Panc1 (cell line): ENCODE measurements at places on chromosomes 16 and 17. TPM values are rescaled to one million over a fixed set of nuclear protein-coding genes. Genes with fewer than 3 reads are reported as not detected.

The CSH1 gene
- total RNA-seq: not detected

- no peak for DNase-seq
- H3K36me3 ChIP-seq: peaks cover 36% of the 10 kb centered on the region
- H3K4me3 ChIP-seq: no peak overlapping the region
- no peaks in the 10 kb centered on the region for H3K4me1 ChIP-seq
- H3K27ac ChIP-seq: no peak overlapping the region
- H3K27me3 ChIP-seq: no peaks in the 10 kb centered on the region
These were observed 66.7 kb downstream of the GTF3C1 start for GRCh38 chr16:27483088-27483437.

DNA sequence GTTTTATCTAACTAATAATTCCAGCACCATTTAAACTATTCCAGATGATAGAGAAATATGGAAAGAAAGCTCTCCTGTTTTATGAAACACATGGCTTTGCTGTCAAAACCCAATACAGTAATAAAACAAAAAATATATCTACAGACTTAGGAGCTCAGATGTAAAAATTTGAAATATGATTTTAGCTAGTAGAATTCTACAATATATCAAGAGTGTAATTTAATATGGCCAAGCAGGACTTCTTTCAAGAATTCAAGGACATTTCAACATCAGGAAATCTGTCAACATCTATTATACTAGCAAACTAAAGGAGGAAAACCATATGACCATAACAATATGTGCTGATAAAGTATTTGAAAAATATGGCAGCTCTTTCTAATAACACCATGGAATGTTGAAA lies 57.5 kb downstream of the CCDC182 start:
- no peak overlapping the region for H3K27ac ChIP-seq
- no peak for DNase-seq
- no peaks in the 10 kb centered on the region for H3K4me1 ChIP-seq
- no peaks in the 10 kb centered on the region for H3K36me3 ChIP-seq

- H3K27ac ChIP-seq: peak overlapping the region; percentile 57; the same call in 1 of the 2 replicates
- H3K4me3 ChIP-seq: no peak overlapping the region
- peaks cover 7% of the 10 kb centered on the region for H3K4me1 ChIP-seq
- no peaks in the 10 kb centered on the region for H3K27me3 ChIP-seq
- H3K36me3 ChIP-seq: no peaks in the 10 kb centered on the region
These were observed 21.7 kb downstream of the MYL4 start for GRCh38 chr17:47230864-47231263.

DNA sequence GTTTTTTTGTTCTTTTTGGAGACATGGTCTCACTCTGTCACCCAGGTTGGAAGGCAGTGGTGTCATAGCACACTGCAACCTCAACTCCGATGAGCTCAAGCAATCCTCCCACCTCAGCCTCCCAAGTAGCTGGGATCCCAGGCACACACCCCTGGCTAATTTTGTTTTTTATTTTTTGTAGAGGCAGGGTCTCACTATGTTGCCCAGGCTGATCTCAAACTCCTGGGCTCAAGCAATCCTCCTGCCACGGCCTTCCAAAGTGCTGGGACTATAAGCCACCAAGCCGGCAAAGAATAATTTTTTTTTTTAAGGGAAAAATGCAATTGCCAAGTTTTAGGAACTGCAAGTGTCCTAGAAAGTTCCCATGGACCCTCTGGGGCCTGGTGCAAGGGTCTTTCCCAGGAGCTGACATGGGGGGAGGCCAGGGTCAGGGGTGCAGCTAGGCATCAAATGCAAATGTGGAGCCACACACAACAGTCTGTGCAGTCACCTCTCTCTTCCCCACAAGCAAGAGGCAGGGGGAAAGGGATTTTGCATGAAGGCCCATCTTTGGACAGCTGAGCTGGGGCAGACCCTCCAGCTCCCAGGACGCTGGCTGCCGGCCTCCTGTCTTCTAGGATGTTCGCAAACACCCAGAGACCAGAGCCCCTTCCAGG lies 20.1 kb upstream of the BCAR1 start:
- H3K27me3 ChIP-seq: no peaks in the 10 kb centered on the region
- no peak overlapping the region for H3K4me3 ChIP-seq
- H3K36me3 ChIP-seq: no peaks in the 10 kb centered on the region
- peaks cover 22% of the 10 kb centered on the region for H3K4me1 ChIP-seq
- H3K27ac ChIP-seq: no peak overlapping the region

DNA sequence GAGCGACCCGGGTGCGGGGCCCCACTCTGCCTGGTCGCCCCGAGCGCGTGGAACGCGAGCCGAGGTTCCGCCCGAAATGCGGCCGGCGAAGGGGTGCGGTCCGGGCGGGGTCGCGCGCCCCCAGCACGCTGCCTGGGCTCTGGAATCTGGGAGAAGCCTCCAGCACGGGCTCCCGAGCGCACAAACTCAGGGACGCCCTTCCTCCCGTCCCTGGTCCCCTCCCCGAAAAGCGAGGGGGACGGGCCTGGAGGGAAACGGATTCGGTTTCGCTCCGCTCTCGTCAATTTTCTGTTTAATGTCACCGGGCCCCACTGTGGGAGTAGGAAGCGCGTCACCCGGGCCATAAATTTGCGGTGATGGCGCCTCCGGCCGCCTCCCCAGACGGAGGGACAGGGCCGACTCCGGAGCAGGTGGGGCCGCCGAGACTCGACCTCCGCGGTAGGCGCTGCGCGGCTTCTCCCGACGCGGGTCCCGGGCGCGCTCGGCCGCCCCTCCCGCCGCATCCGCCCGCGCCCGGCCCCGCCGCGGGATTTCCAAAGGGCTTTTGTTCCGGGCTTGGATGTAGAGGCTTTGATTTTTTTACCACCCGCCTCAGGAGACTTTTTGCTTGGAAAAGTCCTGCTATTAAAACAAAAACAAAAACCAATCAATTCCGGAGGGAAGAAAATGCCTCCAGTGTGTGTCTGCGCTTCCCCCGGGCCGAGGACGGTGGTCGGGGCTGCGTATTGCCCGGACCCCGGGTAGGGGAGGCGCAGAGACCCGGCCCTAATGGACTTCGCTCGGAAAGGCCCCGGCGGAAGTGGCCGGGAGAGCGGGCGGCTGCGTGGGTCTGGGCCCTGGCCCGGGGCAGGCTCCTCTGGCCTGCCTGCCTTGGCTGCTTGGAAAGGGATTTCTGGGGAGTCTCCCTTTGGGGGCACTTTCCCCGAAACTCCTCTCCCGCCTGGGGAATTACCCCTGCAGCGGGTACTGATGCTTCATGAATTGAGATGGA lies 7.9 kb upstream of the BAHCC1 start:
- H3K27me3 ChIP-seq: no peaks in the 10 kb centered on the region
- H3K4me1 ChIP-seq: peaks cover 66% of the 10 kb centered on the region
- no peak for DNase-seq
- peak overlapping the region; percentile 53 for H3K4me3 ChIP-seq
- peak overlapping the region; percentile 100 for H3K27ac ChIP-seq

- no peaks in the 10 kb centered on the region for H3K36me3 ChIP-seq
- H3K27me3 ChIP-seq: no peaks in the 10 kb centered on the region
- no peak for DNase-seq
- H3K27ac ChIP-seq: no peak overlapping the region
These were observed 21.2 kb upstream of the LGALS9 start for GRCh38 chr17:27609611-27610303.

- no peak overlapping the region for H3K4me3 ChIP-seq
- H3K27ac ChIP-seq: no peak overlapping the region
- no peaks in the 10 kb centered on the region for H3K27me3 ChIP-seq
- H3K4me1 ChIP-seq: no peaks in the 10 kb centered on the region; the same call in 1 of the 2 replicates
- DNase-seq: no peak
These were observed 3.0 kb downstream of the PDZD9 start for GRCh38 chr16:21997697-21998480.

DNA sequence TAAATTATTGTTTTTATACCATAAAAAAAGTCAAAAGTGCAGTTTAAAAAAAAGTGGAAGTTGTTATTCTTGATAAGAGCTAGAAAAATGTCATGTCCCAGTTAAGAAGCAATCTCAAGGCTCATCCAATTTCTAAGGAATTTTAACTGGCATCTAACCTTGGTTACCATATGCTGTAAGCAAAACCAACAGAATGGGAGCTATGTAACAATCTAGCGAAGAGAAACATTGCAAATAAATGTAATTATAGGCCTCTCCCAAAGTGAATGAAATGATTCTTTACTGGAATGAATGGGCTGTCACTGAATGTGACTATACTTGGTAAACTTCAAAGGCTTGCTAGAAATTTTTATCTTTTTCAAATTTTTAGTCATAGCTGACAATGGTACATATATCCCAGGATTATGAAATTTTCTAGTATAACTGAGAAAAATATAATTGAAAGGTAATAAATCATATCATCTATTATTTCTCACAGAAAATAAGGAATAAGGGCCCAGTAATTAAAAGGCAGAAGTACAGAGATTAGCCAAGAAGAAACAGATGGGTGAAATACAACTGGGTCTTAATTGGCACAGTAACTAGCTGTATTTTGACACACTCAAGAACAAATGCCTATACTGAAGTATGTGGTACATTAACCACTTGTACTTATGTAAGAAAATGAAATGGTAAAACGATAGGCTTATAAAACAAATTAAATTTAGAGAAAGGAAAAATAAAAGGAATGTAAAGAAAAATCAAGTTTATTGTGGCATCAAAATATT lies 61.5 kb downstream of the NETO2 start:
- H3K27ac ChIP-seq: no peak overlapping the region
- H3K4me3 ChIP-seq: no peak overlapping the region
- no peaks in the 10 kb centered on the region for H3K27me3 ChIP-seq
- H3K36me3 ChIP-seq: no peaks in the 10 kb centered on the region; the same call in 1 of the 2 replicates
- no peaks in the 10 kb centered on the region for H3K4me1 ChIP-seq
- no peak for DNase-seq

- no peak overlapping the region for H3K4me3 ChIP-seq
- H3K27me3 ChIP-seq: no peaks in the 10 kb centered on the region
- no peaks in the 10 kb centered on the region for H3K36me3 ChIP-seq
- no peaks in the 10 kb centered on the region for H3K4me1 ChIP-seq
- no peak overlapping the region for H3K27ac ChIP-seq
These were observed 70.0 kb downstream of the PGS1 start for GRCh38 chr17:78448356-78448993.
